Stimulated activated CD4-positive, alpha-beta T cell treated with anti-CD3 and anti-CD28 coated beads, Interleukin-12 subunit alpha, Interleukin-12 subunit beta, amount 100 ng/mL, for 48 hours (primary cell): ENCODE measurements at places on chromosomes 7 and 10.

GRCh38 chr7:115574681-115575291 lies 455.8 kb downstream of the TFEC start:
- no peak for DNase-seq

GRCh38 chr10:5887029-5887428 lies 2.7 kb downstream of the ANKRD16 start:
- no peak for DNase-seq

- DNase-seq: no peak
These were observed 26.5 kb upstream of the ENTPD1 start for GRCh38 chr10:95729323-95730055.

DNA sequence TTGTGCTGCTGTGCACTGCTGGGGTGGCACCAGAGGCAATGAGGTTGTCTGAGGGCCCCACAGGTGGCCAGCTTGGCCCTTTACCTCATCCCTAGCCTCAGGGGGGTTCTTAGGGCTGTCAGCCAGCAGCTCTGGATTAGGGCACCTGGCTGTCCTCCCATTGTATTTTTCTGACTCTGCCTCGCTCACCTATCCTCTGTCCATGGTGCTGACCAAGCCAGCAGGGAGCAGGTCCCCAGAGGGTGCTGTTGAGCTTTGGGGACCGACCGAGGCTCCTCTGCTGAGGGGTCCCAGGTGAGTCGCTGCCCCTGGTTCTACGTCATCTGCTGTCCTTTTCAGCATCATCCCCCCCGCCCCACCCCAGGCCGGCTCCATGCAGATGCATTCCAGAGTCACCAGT lies 32.1 kb upstream of the ZNF735 start:
- no peak for DNase-seq

DNA sequence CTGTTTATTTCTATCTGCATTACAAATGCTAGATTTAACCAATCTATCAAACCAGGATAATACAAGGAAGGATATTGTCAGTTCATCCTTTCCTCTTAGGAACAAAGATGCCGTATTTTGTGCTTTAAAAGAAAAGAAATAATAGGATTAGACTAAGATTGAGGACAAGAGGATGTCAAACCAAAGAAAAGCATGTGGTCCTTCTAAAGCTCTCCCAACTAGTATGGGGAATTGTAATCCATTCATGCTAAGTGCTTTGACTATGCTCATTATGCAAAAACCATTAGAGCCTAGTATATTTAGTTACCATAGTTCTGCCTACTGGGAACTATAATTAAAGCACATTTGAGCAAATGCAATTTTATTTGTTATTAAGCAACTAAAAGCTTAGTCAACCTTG lies 280.2 kb downstream of the GRM8 start:
- DNase-seq: no peak

- no peak for DNase-seq
These were observed 144.9 kb upstream of the MTPN start for GRCh38 chr7:136122026-136122425.

GRCh38 chr7:34916267-34916666 lies 121.0 kb downstream of the DPY19L1 start:
- no peak for DNase-seq
